ENCODE measurements at places on chromosomes 2 and 18.

DNA sequence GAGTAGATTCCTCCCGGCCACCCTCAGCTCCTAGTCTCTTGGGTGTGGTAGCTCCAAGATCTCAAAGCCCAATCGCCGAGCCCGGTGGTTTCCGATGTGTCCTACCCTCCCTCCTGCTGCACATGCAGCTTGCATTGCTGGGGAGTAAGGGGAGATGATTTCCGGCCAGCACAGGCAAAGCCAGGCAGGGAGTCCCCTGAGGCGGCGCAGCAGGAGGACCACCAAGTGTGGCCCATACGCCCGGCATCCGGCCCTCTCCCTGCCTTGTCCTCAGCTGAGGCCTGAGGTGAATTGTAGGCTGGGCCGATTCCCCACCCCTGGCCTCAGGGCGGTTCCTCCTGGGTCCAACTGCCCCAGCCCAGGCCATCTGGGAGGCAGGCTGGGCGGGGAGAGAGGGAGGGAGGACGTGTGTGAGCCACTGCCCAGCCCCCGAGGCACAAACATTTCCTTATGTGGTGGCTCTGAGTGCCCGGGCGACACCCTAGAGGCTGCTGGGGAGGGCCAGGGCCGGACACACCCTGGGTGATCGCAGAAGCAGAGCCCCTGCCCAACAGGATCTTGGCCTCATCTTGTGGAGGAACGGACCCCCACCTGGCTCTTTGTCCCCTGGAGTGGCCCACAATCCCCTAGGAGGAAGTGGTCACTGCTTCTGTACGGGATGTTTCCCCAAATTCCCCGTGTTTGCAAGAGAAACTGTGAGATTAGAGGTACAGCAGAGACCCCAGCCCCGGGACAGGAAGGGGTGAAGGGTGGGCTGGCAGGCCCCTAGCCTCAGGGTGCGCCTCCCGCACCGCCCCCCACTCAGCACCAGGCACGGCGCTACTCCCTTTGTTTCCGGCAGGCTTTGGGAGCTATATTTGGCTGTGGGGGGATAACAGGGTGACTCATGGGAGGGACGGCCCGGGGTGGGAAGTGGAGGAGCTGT is 41.9 kb upstream of the PTMA start:
- DNase-seq: peak; percentile 4

DNA sequence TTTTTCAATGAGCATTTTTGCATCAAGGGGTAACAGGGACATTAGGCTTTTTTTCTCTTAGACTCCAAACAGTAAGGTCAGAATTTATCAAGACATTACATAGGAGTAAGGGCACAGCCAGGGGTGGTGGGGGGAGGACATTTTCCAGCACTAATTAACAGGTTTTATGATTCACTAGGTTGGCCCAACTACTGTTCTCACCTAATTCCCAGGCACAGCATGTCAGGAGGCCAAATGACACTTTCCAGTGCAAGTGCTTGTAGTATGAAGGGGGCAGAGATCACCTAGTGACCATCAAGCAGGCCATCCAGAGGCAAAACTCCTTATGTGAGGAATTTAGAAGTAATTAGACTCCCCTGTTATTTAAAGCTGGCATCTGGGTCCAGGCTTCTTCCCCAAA is 3.9 kb upstream of the MBD2 start:
- DNase-seq: no peak

DNA sequence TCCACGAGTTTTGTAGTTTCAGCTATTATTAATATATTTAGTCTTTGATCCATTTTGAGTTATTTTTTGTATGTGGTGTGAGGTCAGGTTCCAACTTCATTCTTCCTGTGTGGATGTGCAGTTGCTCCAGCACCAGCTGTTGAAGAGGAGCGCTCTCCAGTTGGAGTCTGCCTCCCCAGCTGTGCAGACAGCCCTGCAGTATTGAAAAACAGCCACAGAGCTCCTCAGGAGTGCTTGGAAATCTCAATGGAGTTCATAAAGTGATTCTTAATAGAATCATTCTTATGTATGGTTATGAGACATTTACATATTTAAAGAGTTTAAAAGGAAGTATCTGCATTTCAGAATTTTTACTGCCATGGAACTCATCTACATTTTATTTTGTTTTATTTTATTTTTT is 17.3 kb downstream of the DGKD start:
- no peak for DNase-seq

- DNase-seq: peak; percentile 10
These were observed 794 bp upstream of the CHCHD5 start for GRCh38 chr2:112583497-112584133.

GRCh38 chr18:63879709-63880108 is 7.8 kb upstream of the SERPINB2 start:
- DNase-seq: no peak

DNA sequence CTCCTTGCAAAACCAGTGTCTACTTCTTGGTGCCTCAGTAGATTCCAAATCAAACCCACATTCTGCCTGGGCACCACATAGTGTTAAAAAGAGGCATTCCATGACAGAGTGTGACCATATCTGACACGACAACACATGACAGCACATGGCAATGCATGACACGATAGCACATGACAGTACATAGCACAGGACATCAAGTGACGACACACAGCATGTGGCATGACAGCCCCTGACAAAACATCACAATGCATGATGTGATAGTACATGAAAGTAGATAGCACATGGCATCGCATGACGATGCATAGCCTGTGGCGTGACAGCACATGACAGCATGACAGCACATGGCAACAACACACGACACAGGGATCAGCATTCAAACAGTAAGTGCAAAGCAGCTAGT is 845.9 kb upstream of the SALL3 start:
- DNase-seq: no peak

DNA sequence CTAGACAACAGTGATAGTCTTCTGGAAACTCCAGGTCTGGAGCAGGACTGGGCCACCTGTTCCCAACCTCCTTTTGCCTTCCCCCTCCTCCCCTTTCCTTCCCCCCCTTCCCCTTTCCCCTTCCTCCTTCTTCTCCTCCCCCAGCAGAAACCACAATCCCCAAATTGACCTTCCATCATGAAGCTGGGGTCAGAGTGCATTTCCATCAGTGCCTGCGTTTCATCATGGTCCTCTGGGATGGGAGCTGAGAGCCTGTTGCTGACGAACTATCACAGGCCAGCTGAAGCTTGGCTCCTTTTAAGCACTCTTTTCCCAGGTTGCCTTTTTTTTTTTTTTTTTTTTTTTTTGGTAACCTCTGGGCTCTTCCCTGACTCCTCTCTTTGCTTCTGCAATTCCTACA is 52.6 kb upstream of the SMAD2 start:
- no peak for DNase-seq

- DNase-seq: peak; percentile 29
These were observed 15.3 kb downstream of the SH3RF3 start for GRCh38 chr2:109144271-109144670.

DNA sequence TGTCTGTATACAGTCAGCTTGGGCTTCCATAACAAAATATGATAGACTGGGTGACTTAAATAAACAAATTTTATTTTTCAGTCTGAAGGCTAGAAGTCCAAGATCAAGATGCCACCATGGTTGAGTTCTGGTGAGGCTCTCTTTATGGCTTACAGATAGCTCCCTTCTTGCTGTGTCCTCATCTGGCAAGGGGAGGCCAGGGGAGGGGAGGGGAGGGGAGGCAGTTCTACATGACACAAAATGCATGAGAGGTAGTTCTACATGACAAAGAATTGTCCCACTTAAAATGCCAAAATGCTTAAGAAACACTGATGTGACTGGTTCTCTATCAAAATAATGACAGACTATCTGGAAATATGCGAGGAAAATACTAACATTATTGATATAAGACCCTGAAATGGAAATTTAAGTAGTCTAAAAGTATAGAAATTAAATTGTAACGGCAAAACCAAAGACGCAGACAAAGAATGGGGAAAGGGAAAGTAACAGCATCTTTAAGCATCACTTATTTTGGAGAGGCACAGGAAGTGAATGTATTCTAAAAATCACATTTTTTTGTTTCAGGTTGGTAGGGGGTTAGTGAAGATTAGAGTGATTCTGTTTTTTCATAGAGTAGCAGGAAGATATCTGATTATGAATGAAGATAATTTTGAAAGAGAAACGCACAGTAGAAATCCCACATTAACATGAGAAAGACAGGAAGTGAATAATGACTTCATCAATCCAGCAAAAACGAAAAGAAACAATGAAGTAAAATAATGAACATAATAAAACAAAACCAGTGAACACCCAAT is 131.4 kb downstream of the STRN start:
- DNase-seq: peak; percentile 2

DNA sequence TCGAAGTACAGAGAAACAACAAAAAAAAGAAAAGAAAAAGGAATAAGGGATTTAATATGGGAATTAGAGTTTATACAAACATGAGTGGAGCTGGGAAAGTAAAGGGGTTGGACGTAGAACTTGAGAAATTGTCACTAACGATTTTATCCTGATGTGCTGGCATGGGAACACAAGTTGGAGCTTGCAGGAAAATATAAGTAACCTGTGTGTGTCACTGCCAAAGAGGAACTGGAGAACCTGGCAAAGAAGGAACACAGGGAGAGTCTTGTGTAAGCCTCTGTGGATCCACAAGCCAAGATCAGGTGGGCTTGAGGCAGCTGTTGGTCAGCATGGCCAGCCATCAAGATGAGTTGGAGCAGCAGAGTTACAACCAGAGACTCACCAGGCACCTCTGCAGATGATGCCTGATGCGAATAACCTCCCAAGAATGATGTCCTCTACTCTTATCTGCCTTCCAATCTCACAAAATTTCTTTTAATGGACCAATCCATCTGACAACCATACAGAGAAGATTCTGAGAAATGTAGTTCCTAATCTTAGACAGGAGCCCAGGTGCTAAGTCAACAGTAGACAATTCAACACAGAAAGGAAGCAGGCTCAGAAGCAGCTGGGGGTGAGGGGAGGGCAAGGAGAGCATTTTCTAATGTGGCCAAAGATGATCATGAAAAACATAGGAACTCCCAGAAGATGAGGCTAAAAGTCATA is 77.0 kb upstream of the SPOPL start:
- DNase-seq: no peak

- DNase-seq: no peak
These were observed 122.2 kb downstream of the QPCT start for GRCh38 chr2:37466533-37467222.

DNA sequence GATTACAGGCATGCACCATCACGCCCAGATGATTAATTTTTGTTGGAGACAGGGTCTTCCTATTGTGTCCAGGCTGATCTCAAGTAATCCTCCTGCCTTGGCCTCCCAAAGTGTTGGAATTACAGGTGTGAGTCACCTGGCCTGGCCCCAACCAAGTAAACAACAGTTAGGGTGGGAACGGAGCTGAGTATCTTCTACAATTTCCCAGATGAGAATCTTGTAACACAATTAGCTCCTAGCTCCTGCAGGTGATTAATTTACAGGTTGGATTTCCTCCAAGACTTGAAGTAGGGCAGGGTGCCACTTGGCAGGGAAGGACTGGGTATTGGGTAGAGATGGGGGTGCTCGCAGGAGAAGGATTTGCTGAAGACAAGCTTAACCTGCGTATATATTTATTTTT is 17.8 kb downstream of the NLRC4 start:
- DNase-seq: no peak

- no peak for DNase-seq
These were observed 80.7 kb upstream of the RNF152 start for GRCh38 chr18:61973273-61974115.

- no peak for DNase-seq
These were observed 568.3 kb downstream of the LRRTM4 start for GRCh38 chr2:76953733-76954347.

Measured in CD4-positive, alpha-beta T cell treated with Interleukin-2 at 100 ng/mL for 4 hours (primary cell).